Fibroblast of skin of scalp (primary cell): ENCODE measurements at places on chromosomes 2 and 18.
A peak's percentile ranks its signal among the peaks of the same experiment; 100 is the strongest.

GRCh38 chr18:67117804-67118203, 398.7 kb downstream of the DSEL start:
- peak; percentile 37 for DNase-seq

DNA sequence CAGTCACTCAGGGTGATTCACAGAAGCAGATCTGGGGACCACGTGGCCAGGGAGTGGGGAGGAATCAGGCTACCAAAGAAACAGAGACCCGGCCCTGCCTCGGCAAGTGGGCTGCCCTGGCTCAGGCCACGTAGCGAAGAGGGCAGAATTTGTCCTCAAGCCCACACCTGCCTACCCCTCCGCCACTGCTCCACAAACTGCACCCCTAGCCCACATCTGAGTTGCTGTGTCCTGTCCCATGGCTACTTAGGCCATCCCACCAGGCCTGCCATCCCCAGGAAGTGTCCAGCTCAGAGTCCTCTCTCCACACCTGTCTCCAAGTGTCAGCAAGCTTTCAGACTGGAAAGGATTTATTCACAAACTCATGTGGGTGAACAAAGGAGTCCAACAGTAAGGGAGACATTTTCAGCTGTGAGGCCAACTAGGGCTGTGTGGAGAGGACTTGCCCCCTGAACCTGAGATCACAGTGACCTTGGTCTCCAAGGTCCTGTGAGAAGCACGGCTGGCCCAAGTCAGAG, 31.7 kb upstream of the ASPRV1 start:
- no peak for DNase-seq

GRCh38 chr2:71499691-71500090, 46.3 kb downstream of the DYSF start:
- DNase-seq = no peak

DNA sequence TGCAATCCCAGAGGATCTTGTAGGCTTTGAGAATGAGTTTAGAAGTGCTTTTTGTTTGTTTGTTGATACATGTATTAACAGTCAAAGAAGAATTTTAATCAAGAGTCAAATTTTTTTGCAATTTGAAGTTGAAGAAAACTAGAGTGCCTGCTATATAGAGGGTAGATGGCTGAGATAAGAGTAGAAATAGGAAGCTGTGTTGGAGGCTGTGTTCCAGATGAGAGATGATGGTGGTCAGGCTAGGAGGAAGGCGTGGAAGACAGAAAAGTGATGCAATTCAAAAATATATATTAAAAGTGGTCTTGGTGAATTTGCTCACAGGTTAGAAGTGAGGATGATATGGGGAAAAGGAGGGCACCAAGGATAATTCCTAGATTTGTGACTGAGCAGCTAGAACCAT, 978.3 kb downstream of the BCL11A start:
- no peak for DNase-seq

DNA sequence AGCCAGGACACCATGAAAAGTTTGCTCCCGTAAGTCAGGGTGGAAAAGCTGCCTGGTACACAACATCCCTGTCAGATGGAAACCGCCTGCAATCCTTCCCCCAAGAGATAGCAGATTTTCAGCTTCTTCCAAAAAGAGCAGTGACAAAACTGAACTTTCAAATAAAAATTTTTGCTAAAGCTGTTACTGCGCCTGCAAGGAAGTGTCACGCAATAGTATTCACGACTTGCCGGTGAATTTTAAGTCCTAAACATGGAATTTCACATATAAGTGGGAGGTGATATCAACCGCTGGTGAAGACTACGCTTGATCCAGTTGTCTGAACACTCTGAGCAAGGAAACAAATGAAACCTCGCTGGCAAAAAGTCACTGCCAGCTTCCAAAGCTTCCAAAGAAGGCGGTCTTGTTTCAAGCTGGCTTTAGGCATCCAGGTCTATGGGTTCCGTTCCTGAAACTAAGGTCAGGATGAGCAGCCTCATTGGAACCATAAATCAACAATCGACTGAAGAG, 2.8 kb downstream of the COL6A3 start:
- DNase-seq = no peak

- no peak for DNase-seq
These were observed 4.2 kb upstream of the CLIP4 start for GRCh38 chr2:29110916-29111535.

DNA sequence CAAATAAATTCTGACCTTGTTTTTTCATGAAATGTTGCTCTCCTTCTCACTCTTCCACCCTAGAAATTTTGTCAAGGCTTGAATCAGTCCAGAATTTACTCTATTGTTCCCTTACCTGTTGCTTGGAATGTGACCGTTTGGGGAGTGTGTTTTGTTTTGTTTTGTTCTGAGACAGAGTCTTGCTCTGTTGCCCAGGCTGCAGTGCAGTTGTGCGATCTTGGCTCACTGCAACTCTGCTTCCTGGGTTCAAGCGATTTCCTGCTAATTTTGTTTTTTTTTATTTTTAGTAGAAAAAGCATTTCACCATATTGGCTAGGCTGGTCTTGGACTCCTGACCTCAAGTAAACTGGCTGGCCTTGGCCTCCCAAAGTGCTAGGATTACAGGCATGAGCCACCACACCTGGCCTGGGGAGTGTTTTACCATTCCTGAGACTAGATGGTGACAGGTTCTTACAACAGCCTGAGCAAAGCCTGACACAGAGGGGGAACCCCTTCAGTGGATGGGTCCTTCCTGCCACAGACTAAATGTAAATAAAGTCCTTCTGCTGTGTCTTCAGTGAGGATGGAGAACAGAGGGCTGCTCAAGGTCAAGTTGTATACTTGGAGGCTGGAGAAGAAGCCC, 52.0 kb downstream of the HAUS1 start:
- DNase-seq = no peak

- peak; percentile 71 for DNase-seq
These were observed 156.0 kb downstream of the TGIF1 start for GRCh38 chr18:3605954-3606443.

DNA sequence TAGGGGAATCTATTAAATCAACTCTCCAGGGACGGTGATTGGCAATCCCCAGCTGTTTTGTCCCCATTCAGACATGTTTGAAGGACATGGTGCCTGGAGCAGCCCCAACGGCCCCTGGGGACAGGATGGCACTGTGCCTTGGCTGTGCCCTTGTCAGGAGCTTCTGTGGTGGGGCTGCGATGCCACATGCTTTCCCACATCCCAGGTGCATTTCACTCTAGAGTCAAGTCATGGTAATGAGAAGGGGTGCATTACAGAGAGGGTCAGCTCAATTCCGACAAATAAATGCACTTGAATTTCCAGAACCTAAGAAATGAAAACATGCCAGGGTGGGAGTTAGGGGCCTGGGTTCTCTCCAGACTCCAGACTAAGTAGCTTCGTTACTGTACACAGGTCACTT, 289.4 kb upstream of the PXDN start:
- no peak for DNase-seq

DNA sequence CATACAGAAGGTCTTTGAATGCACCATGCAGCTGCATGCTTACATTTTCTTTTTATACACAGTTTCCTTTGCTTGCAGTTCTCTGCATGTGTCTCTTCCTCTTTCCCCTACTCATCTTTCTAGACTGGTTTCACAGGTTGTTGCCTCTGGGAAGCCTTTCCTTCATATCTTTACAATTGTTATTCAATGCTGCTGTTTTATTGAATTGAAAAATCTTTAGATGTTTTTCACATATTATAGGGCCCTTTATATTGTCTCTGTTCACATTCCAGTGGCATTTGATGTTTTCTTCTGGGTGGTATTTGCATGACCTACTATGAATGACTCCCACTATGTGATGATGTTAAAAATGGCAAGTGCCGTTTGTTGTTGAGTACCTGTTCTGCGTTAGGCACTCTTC, 91.1 kb downstream of the DIS3L2 start:
- no peak for DNase-seq

DNA sequence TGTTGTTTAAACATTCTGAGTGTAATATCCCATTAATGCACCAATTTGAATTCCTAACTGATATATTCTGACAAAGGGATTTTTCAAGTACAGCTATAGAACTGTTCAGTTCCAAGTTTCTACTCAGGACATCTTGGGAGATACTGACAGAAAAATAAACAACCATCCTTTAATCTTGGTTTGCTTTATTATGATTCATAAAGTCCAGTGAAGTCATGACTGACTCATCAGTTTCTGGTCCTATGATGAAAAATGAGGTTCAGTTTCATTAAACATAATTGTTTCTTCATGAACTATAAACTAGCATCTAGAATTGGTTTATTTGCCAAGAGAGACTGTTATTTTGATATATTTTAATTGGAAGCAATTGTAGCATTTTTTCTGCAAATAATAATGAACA, 896.2 kb downstream of the CCDC85A start:
- DNase-seq = no peak

DNA sequence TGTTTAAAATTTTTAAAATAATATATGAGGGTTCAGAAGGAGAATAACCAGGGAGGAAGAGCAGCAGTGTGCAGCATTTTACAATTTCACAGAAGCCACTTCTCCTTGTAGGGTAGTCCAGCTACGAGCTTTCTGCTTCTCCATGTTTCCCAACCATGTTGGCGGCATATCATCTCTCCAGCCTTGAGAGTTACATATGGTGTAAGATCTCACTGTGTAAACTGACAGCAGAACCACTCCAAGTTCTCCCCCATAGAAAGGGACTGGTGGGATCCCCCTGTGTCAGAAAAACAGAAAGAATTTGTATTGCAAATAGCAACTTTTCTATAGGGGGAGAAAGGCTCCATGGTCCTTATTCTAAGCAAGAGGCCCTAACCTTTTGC, 266.8 kb upstream of the ACVR2A start:
- no peak for DNase-seq

GRCh38 chr2:127573298-127573697, 37.8 kb downstream of the MYO7B start:
- DNase-seq = no peak

DNA sequence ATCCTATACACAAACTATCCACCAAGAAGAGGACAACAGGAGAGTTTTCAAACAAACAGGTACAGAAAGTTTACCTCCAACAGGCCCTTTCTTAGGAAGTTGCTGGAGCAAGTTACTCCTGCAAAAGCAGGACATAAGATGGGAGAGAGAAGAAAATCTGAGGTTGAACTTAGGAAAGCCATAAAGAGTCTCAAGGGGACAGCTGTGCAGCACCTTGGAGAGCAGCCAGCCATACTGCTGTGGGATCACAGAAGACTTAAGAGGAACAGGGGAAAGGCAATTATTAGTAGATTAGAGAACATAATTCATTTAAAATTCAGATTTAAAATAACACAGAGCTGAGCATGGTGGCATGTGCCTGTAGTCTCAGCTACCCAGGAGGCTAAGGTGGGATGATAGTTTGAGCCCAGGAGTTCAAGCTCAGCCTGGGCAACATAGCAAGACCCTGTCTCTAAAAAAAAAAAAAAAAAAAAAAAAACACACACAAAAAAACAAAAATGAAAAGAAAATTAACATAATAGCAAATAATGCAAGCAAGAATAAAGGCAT, 148.1 kb upstream of the SIX3 start:
- DNase-seq = peak; percentile 34

GRCh38 chr2:83695037-83695436, 764.0 kb downstream of the SUCLG1 start:
- DNase-seq = no peak

DNA sequence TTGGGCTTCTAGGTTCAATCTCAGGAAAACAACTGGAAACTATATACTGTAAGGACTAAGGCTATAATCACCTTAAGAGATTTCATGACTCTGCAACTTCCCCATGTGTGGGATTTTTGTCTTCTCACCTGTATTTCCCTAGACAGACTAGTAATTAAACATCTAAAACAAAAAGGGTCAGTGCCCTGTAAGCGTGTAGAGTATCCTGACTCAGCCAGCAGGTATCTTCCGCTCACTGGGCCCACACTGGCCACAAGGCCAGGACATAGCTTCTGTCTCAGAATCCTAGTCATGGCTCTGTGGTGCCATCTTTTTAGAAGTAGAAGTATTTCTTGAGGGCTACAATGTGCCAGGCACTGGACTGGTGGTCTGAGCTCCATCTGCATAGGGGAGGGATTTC, 28.8 kb upstream of the KCMF1 start:
- DNase-seq = no peak

- DNase-seq = no peak
These were observed 11.3 kb upstream of the VRK2 start for GRCh38 chr2:58035352-58035751.

DNA sequence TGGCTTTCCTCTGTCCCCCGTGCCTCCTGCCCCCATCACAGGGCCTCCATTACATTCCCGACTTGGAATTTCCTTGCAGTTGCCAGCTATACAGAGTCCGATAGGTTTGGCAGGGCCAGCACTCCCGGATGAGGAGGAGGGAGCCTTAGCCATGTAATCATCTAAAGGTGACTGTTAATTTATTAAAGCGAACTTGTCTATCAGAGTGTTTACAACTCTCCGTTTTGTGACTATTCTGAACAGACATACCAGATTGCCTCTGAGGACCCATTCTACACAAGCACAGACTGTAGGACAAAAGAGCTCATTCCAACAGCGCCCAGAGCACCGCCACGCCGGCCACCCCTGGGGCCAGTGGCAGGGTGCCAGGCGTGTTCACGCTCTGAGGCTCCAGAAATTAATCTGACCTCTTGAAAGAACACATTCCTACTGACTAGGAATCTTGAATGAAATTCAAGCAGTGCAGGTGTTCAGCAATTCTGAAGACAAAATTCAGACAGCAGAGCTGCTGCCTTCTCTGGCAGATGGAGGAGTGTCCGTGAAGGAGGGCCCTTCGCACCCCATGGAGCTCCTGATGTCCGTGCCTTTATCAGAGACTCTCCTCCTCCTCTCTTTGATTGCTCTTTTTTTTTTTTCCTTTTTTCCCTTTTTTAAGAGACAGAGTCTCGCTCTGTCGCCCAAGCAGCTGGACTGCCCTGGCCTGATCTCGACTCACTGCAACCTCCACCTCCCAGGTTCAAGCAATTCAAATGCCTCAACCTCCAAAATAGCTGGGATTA, 58.1 kb upstream of the RALBP1 start:
- peak; percentile 85 for DNase-seq

DNA sequence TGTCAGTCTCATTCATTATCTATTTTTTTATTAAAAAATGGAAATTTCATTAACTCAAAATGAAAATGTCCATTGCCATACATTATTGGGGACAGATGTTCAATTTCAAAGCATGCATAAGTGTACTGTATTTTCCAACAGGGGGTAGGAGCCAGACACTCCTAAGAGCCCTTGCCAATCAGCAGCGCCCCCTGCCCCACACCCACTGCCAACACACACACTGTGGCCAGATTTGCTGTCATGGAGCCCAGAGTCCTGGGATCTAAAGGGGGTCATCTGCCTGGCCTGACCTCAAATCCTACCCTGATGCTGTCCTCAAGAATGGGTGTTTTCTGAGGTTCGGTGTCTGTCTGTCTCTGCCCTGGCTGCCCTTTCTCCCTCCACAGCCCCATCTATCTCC, 162.2 kb upstream of the TWIST2 start:
- DNase-seq = no peak

GRCh38 chr2:64000630-64001381, 18.4 kb downstream of the VPS54 start:
- DNase-seq = no peak

DNA sequence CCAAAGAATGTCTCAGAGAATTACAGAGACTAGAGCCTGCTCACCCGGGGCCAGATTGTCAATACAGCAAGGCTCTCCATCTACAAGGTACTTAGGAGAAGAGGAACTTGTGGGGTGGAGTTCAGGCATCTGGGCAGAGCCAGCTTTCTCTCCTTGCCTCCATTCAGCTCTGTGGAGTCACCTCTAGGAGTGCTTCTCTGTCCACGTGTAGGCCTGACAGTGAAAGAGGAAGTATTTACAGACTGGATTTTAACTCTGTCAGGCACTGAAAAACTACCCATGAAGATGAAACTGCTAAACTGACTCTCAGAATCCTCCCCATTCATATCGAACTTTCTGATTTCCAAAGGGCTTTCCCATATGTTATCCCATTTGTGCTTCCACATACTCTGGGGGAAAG, 315.6 kb downstream of the SETBP1 start:
- no peak for DNase-seq

- no peak for DNase-seq
These were observed 450.8 kb downstream of the EIPR1 start for GRCh38 chr2:2926858-2927175.
